ENCODE measurements at places on chromosomes 5 and 9.

DNA sequence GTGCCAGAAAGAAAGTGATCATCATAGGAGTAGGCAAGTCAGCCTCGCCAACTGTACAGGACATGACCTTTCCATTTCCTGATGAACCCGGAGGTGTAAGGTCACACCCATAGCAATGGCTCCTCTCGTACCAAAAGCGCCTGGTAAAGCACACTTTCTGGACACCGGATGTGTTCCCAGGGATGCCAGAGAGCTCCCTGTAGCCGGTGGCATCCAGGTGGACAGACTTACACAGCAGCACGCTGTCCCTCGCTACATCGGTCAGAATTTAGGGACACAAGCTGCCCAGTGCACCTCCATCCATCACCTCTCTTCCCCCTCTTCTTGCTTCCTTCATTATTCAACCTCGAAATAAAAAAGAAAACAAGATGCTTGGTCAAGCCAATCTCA, 105.4 kb downstream of the SYK start:
- no peak for DNase-seq

DNA sequence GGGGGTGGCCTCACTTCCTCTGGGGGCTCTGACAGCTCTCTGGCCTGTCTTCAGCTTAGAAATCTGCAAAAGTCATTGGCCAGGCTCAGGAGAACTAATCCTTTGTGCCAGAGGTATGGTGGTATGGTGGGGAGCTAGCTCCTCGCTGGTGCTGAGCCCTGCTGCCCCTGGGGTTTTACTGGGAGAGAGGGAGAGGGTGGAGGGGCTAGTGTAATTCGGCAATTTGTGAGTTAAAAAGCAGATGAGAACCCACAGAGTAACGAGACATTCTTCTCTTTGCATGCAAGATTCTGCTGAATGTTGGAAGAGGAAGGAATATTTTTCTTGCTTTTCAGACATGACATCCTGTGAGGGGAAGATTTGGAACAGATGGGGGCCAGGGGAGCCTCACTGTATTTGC, 65.5 kb upstream of the SPRY4 start:
- no peak for DNase-seq

- no peak for DNase-seq
Measured at GRCh38 chr9:8888591-8888990, 1089.0 kb upstream of the DMAC1 start.

DNA sequence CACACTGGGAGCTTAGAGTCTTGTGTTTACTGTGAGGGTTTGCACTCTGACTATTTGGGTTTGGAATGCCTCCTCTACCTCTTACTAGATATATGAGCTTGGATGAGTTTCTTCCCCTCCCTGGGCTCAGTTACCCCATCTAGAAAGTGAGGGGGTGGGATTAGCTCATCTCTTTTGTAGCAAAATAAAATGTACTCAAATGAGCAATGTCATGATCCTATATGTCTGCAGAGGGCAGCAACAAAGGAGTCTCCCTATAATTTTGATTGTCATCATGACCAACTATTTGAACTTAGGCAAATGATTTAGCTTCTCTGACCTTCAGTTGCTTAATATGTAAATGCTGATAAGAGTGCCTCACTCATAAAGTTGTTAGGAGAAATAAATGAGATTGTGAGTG, 109.0 kb downstream of the DPYSL3 start:
- no peak for DNase-seq

Data from NCI-H526 treated with DMSO at 0.1 percent for 48 hours (cell line).